Dorsolateral prefrontal cortex (tissue), 122 donors: ENCODE measurements at places on chromosomes 12 and 14. TPM values are rescaled to one million over a fixed set of nuclear protein-coding genes. Genes with fewer than 3 reads are reported as not detected.

DNA sequence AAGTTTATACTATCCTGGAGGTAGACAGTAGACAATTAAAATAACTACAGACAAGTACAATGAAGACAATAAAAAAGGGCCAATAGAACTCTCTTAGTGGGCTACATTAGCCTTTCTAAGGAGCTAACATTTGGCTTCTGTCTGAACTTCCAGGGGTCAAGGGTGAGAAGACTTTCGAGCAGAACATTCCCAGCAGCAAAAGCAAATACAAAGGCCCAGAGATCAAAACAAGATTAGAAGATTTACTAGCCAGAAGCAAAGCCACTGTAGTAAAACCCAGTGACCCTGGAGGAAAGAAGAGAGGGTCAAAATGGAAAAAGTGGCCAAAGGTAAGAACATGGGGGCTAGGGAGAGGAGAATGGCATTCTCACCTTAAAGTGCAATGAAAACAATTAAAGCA lies 63.2 kb downstream of the ATP2B1 start:
- no peak for DNase-seq

GRCh38 chr12:52207895-52208294 lies 16.1 kb upstream of the KRT80 start:
- DNase-seq: peak; percentile 27

DNA sequence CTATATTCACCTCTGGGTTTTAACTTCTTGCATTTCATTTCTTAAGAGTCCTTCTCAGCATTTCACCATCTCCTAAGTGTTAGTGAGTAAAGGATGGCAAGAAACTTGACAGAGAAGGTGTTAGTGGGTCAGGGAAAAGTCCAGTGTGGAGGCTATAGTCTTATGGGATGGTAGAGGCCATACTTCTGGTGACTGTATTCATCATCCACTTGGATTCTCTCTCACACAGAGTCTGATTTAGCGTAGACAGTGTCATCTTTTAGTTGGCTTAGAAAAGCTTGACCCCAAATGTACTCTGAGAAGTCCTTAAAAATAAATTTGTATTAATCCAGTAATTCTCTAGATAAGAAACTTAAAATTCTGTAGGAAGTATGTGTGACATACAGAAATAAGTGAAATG lies 232.4 kb upstream of the FBXO33 start:
- no peak for DNase-seq

Gene MLEC
- total RNA-seq: 64.8 TPM

Gene PTPRB
- total RNA-seq: 23.3 TPM

Gene ANO2
- total RNA-seq: 15.2 TPM
